ENCODE measurements at places on chromosomes 2 and 18. TPM values are rescaled to one million over a fixed set of nuclear protein-coding genes. Genes with fewer than 3 reads are reported as not detected.

Gene FLACC1
- 6.5 TPM for total RNA-seq

Gene IGFBP2
- total RNA-seq, result 60.1 TPM

Gene PFN4
- total RNA-seq, result 0.32 TPM

Gene EPAS1
- 205 TPM for total RNA-seq

Gene KIF1A
- 1.5 TPM for total RNA-seq

Gene HNMT
- total RNA-seq, result 13.0 TPM

Gene HRH4
- total RNA-seq, result 0.19 TPM

Gene CIDEA
- 1.7 TPM for total RNA-seq

Gene OSR1
- total RNA-seq, result 6.3 TPM

All from Right ventricle myocardium inferior (tissue), 1 donor.